Smooth muscle cell of the umbilical artery (primary cell): ENCODE measurements at places on chromosomes 3 and 15. TPM values are rescaled to one million over a fixed set of nuclear protein-coding genes. Genes with fewer than 3 reads are reported as not detected.

MASP1 gene
- 8.5 and 25.5 TPM in 2 replicates for total RNA-seq

GOLGA8T gene
- total RNA-seq: not detected in 2 replicates

GRAMD2A gene
- total RNA-seq: 0.28 and 0.30 TPM in 2 replicates

FOXL2NB gene
- not detected in 2 replicates for total RNA-seq
